Activated T-cell treated with anti-CD3 and anti-CD28 coated beads, Interleukin-2, amount 50 U/mL, for 24 hours (primary cell): ENCODE measurements at places on chromosomes 3 and 15.

GRCh38 chr15:84749111-84749991, 959 bp downstream of the ZNF592 start:
- peak; percentile 61 for DNase-seq
- H3K27ac ChIP-seq = peak overlapping the region; percentile 96
- H3K36me3 ChIP-seq = peaks cover 47% of the 10 kb centered on the region
- no peaks in the 10 kb centered on the region for H3K27me3 ChIP-seq
- peak overlapping the region; percentile 94 for H3K4me3 ChIP-seq

- no peak overlapping the region for H3K4me3 ChIP-seq
- no peak overlapping the region for H3K27ac ChIP-seq
- H3K27me3 ChIP-seq = peaks cover 12% of the 10 kb centered on the region
- no peaks in the 10 kb centered on the region for H3K4me1 ChIP-seq
Observed at GRCh38 chr15:62901909-62902546, 140.5 kb upstream of the TPM1 start.

GRCh38 chr15:29115093-29115991, 154.3 kb downstream of the NSMCE3 start:
- H3K27ac ChIP-seq = no peak overlapping the region
- peak overlapping the region; percentile 12 for H3K4me3 ChIP-seq
- peaks cover 2% of the 10 kb centered on the region for H3K36me3 ChIP-seq
- no peaks in the 10 kb centered on the region for H3K27me3 ChIP-seq
- peak; percentile 45 for DNase-seq
- peaks cover 19% of the 10 kb centered on the region for H3K4me1 ChIP-seq

GRCh38 chr3:108380128-108380795, 83.9 kb downstream of the HHLA2 start:
- H3K4me3 ChIP-seq = no peak overlapping the region
- no peaks in the 10 kb centered on the region for H3K36me3 ChIP-seq
- no peaks in the 10 kb centered on the region for H3K27me3 ChIP-seq

DNA sequence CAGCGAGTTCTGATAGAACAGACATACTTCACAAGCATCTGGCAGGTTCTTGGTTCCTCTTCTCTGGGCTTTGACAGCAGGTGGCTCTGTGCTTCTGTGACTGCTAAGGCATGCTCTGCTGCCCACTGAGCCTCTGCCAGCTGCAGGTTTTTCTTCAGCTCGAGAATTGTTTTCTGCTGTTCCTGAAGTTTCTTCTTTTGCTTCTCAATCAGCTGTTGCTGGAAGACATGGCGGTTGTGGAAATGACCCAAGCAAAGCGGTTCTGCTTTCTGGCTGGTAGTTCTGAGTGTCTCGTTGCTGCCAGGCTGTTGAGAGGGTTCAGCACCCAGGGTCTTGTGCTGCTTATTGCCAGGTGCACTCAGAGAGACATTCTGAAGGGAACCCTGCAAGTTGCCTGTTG, 50.8 kb downstream of the CCDC191 start:
- H3K36me3 ChIP-seq = peaks cover 19% of the 10 kb centered on the region
- H3K4me1 ChIP-seq = no peaks in the 10 kb centered on the region
- H3K4me3 ChIP-seq = no peak overlapping the region
- no peak overlapping the region for H3K27ac ChIP-seq
- no peak for DNase-seq

DNA sequence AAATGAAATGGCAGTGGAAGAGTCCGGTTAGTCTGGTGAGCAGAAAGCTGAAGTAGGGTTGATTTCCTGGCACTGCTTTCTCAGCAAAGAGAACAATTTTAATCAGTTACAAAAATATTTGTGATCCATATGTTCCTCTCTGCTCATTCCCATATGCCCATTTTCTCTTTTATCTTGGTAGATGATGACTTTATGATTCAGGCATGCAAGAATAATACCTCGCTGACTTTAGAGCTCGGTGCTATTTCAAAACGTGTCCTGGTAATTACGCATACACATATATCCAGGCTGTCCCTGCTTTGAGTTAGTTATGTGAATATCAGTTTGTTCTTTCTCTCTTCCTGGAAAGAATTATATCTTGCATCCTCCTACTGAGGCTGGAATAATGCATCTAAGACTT, 38.5 kb downstream of the ARPP21 start:
- no peaks in the 10 kb centered on the region for H3K4me1 ChIP-seq
- H3K27me3 ChIP-seq = no peaks in the 10 kb centered on the region
- no peak overlapping the region for H3K4me3 ChIP-seq
- no peaks in the 10 kb centered on the region for H3K36me3 ChIP-seq
- no peak for DNase-seq

DNA sequence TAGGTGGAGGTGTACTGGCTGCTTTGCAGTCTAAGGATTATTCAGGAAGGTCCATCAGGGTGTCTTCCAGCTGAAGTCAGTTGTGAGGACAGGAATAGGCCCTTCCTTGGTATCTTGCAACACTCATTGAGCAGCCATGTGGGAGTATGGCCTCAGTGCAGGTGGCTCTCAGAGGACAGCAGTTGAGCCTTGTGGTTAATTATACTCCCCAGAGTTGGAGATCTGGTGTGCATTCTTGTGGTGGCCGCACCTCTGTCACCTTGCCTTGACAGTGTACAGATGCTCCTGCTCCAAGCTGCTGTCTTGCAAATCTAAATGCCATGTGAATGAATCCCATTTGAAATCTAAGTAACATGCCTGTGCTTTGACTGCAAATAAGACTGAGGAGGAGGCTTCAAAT, 339.9 kb upstream of the BCHE start:
- no peak overlapping the region for H3K27ac ChIP-seq
- DNase-seq = no peak
- H3K36me3 ChIP-seq = no peaks in the 10 kb centered on the region
- H3K4me1 ChIP-seq = no peaks in the 10 kb centered on the region
- no peak overlapping the region for H3K4me3 ChIP-seq

GRCh38 chr15:61612111-61612510, 383.0 kb upstream of the RORA start:
- peaks cover 23% of the 10 kb centered on the region for H3K27me3 ChIP-seq
- H3K4me3 ChIP-seq = no peak overlapping the region
- H3K27ac ChIP-seq = no peak overlapping the region
- no peaks in the 10 kb centered on the region for H3K4me1 ChIP-seq
- DNase-seq = no peak

DNA sequence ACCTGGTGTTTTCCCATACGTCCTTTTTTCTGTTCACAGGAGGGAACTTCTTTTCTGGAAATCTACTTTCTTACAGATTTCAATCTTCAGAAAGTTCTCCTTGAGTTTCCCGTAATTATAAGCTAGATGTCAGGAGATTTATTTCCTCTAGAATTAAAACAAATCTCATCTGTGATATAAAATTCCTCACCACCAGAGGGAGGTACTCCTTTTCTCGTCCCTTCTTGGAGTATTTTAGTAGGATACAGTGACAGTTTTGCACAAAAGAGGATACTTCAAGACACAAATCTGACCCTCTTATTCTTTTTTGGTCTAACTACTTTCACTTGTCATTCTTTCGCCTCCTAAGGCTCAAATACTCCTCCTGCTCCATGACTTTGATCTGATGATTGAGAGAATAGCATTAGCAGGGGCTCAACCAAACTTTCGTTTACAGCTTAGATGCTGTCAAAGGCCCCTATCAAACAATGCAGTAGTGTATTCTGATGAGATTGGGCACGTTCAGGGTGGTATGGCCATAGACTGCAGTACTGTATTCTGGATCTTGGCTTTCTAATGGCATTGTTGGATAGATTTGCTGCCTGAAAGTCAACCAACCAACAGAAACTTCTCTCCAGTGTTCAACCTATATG, 38.0 kb downstream of the TMEM41A start:
- no peaks in the 10 kb centered on the region for H3K36me3 ChIP-seq
- no peaks in the 10 kb centered on the region for H3K27me3 ChIP-seq
- H3K4me1 ChIP-seq = no peaks in the 10 kb centered on the region
- no peak for DNase-seq
- no peak overlapping the region for H3K27ac ChIP-seq

- H3K36me3 ChIP-seq = no peaks in the 10 kb centered on the region
- H3K27me3 ChIP-seq = peaks cover 11% of the 10 kb centered on the region
- no peak for DNase-seq
Observed at GRCh38 chr15:43998607-43999006, 171.8 kb downstream of the WDR76 start.

- no peaks in the 10 kb centered on the region for H3K27me3 ChIP-seq
- peaks cover 8% of the 10 kb centered on the region for H3K4me1 ChIP-seq
- no peak overlapping the region for H3K27ac ChIP-seq
- H3K36me3 ChIP-seq = no peaks in the 10 kb centered on the region
Observed at GRCh38 chr3:195849322-195850074, 37.8 kb upstream of the MUC4 start.

DNA sequence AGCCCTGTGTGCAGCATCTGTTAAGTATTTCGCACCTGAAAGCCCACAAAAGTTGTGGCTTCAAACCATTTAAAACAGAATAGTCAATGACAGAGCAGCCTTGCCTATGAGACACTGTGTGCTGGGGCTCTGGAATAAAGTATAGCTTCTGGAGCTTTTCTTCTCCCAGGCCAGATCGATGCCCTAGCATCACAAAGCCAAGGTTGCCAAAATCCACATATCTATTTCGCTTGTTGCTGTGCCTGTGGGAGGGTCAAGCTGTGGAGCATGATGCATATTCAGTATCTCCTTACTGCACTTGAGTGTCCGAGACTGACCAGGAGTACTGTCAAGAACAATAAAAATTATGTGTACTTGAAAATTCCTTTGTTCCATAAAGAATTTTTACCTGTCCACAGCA, 7.6 kb downstream of the PLOD2 start:
- no peak overlapping the region for H3K4me3 ChIP-seq
- no peaks in the 10 kb centered on the region for H3K4me1 ChIP-seq
- H3K36me3 ChIP-seq = no peaks in the 10 kb centered on the region
- H3K27ac ChIP-seq = no peak overlapping the region
- DNase-seq = no peak

DNA sequence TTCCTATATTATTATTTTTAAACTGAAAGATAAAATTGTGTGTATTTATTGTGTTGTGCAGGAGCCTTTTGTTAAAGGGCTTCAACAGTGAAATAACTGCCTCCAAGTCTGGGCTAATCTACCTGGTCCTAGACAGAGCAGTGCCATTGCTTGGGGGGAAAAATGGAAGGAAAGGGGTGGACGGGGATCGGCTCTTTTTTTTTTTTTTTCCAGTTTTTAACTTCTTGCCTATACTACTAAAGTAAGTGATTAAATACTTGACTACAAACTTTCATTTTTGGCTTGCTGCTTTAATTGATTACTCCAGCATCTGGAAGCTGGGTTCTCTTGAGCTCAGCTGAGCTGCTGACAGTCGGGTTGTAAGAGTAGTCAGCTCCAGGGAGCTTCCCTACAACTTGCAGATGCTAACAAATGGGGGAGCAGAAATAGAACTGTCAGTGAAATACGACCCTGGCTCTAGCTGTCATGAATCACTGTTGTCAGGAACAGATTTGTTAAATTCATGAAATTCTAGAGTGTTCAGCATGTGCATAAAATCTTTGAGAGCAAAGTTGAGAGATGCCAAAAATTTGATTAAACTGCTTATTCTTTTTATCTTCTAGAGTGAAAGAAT, 276.7 kb downstream of the ROBO1 start:
- no peak for DNase-seq
- H3K4me1 ChIP-seq = no peaks in the 10 kb centered on the region
- no peaks in the 10 kb centered on the region for H3K27me3 ChIP-seq
- H3K27ac ChIP-seq = no peak overlapping the region

DNA sequence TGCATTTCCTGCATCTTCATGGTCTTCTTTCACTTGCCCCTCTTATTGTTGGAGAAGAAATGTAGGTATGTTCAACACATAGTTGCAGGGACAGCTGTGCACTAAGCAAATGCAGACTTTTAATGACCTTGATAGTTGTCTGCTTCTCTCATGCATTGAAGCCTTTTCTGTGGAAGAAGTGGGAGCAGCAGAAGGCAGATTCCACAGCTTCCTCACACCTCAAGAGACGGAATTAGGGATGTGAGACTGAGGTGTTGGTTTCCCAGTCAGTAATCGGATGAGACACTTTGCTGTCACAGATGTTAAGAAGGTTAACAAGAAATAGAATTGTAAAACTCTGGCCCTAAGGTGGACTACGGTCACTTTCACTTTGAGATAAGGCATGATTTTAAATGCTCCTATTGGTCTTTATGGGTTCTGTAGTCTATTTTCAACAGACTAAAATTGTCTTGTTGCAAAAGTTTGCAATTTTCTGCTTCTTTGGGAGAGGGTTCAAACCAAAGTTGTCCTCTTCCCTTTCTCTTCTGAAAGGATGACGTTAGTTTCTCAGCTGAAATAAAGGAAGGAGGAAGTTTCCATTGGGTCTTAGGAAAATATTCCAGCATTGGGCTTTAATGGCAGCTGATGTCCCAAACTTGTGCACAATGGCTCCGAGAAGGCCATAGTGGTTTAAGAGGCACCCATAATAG, 117.4 kb downstream of the LPP start:
- H3K4me3 ChIP-seq = no peak overlapping the region
- H3K4me1 ChIP-seq = peaks cover 38% of the 10 kb centered on the region
- no peaks in the 10 kb centered on the region for H3K27me3 ChIP-seq
- peaks cover 9% of the 10 kb centered on the region for H3K36me3 ChIP-seq
- no peak overlapping the region for H3K27ac ChIP-seq
- DNase-seq = no peak

DNA sequence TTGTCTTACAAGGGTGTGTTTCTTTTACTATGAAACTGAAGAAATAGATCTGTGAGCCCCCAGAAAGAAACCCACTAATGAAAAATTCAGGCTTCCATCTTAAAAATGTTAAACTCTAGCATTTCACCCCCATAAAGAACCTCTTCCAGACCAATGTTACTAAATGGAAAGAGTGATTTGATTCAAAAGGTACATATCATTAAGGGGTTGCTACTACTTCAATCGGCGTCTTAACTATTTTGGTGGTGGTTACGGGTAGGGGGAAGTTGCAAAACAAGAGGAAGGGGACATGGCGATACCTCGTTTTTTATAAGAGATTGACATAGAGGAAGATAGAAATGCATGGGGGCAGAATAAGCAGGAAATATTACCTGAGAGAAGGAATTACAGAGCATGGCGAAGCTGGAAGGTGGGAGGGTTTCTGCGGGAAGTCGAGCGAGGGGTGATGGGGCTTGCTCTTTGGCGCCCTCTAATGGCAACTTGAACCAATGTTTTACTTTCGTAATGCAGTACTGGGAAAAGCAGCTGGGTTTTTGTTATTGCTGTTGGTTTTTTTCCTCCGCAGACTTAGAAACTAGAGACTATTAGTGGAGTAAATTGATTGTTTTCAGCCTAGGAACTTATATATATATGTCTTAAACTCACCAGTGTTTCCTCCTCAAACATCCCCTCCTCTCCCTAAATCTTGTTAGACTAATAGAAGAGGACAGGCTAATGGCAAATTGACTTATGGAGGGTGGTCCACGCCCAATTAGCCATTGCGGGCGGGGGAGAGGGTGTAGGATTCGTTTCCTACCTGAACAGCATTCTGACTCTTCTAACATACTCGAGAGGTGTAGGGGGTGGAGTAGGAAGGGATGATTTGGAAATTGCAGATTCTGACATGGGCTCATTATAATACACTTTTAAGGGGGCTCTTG, 11.3 kb upstream of the SOX2 start:
- H3K4me3 ChIP-seq = peak overlapping the region; percentile 41
- DNase-seq = no peak
- no peaks in the 10 kb centered on the region for H3K36me3 ChIP-seq
- H3K4me1 ChIP-seq = peaks cover 31% of the 10 kb centered on the region
- H3K27ac ChIP-seq = no peak overlapping the region
- peaks cover 94% of the 10 kb centered on the region for H3K27me3 ChIP-seq

GRCh38 chr15:49145651-49146609, 9.5 kb downstream of the COPS2 start:
- H3K27me3 ChIP-seq = no peaks in the 10 kb centered on the region
- peak overlapping the region; percentile 29 for H3K27ac ChIP-seq
- no peak overlapping the region for H3K4me3 ChIP-seq
- peaks cover 55% of the 10 kb centered on the region for H3K4me1 ChIP-seq
- DNase-seq = no peak

- H3K4me3 ChIP-seq = no peak overlapping the region
- no peak for DNase-seq
- H3K27ac ChIP-seq = no peak overlapping the region
- H3K4me1 ChIP-seq = peaks cover 5% of the 10 kb centered on the region
Observed at GRCh38 chr15:88882785-88883184, 12.6 kb downstream of the HAPLN3 start.
